Activated CD8-positive, alpha-beta memory T cell treated with anti-CD3 and anti-CD28 coated beads, Interleukin-2, amount 50 U/mL, for 48 hours (primary cell): ENCODE measurements at places on chromosomes 4 and X.

DNA sequence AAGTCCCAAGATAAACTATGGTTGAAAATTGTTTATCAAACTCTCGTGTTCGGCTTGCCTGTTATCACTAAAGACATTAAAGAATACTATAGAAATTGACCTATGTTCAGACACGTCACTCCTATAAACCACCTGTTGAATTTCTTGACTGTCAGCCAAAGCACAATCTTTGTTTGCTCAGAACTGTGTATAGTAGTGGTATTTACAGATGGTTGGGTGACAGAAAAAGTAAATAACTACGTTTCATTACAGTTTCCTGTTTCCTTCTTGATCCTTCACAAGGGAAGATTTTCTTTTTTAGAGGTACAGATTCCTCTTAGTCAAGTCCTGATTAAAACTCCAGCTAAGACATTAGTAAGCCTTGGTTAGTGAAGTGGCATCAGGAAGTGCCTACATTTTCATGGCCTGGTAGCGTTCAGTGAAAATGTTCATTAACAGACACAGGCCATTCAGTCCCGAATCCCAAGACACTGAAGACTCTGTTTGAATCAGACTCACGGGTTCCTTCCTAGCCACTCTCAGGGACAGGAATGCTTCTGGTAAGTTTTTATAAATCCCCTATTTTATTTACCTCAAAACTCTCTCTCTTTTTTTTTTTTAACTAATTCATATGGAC lies at the start of gene SMIM31:
SMIM31 (plus strand) TSS at position 259 of the 616 bp plus-strand sequence. CDS start 16,313 bp downstream, outside the sequence.
- no peak for DNase-seq

DNA sequence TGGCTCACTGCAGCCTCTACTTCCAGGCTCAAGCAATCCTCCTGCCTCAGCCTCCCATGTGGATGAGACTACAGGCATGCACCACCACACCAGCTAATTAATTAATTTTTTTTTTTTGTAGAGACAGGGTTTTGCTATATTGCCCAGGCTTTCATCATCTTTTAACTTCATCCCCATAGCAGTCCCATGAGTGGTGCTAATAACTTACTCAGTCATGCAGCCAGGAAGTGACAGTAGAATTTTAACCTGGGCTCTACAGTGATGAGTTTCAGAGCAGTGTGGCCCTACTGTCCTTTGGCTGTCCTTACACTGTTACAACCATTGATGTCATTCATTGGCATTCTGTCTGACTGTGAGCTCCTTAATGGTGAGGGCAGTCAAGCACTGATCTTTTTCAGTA lies 3.9 kb upstream of the OCIAD2 start:
- no peak for DNase-seq

DNA sequence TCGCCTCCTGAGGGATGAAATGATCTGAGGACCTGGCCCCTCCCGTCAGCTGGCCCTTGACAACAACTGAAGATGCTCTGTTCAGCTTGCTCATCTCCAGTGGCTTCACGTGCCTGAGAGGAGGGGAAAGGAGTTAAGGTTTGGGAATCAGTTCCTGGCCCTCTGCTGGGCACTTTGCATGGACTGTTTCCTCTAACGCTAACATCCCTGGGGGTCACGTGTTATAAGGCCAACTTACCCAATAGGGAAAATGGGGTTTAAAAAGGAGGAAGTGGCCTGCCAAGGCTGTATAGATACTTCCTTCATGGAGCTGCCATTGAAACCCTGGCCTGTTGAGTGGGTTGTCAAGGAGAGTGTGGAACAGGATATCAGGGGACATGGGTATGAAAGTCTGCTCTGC lies 65.6 kb downstream of the OR13H1 start:
- no peak for DNase-seq

- peak; percentile 81 for DNase-seq
Measured at GRCh38 chr4:15003891-15004738, 1.8 kb downstream of the CPEB2 start.

GRCh38 chr4:177499537-177499936 lies 57.3 kb upstream of the AGA start:
- DNase-seq: no peak

- no peak for DNase-seq
Measured at GRCh38 chrX:13411496-13412207, 91.8 kb upstream of the ATXN3L start.

GRCh38 chrX:11427453-11428071 lies 134.3 kb downstream of the AMELX start:
- DNase-seq: no peak

GRCh38 chr4:146381263-146381872 lies 140.4 kb downstream of the SLC10A7 start:
- no peak for DNase-seq

DNA sequence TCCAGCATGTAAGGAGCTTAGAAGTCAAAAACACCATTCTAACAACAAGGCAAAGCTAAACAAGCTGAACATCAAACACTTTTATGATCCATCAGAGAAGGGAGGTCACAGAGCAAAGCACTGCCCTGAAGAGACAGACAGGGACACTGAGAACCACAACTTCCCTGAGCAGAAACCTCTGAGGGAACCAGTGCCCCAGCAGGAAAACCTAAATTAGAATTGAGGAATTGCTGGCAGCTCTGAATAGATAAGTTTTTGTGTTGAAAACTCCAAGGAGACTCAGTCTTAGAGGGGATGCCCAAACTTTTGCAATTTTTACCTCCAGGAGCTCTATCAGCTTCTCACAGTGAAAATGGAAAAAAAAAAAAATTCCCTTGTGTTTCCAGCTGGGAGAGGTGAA lies 83.0 kb upstream of the MAPK10 start:
- no peak for DNase-seq

- DNase-seq: peak; percentile 53
Measured at GRCh38 chr4:30719454-30720020, 632 bp upstream of the PCDH7 start.

DNA sequence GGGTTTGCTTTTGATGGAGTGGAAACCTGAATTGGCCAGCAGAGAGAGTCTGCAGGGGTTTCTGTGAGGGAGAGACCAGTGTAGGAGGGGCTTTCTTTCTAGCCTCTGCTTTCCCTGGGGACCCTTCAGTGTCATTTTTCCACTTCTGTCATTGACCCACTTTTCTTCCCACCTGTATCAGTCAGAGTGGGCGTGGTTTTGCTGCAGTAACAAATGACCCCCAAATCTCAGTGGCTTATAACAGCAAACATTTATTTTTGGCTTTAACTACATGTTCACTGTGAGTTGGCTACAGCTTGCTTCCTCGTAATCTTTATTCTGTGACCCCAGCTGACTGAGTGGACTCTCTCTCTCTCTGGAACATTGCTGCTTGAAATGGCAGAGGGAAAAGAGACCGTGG lies 25.6 kb upstream of the PTTG2 start:
- DNase-seq: no peak

GRCh38 chr4:140255467-140255866 lies 101.5 kb upstream of the MAML3 start:
- no peak for DNase-seq

DNA sequence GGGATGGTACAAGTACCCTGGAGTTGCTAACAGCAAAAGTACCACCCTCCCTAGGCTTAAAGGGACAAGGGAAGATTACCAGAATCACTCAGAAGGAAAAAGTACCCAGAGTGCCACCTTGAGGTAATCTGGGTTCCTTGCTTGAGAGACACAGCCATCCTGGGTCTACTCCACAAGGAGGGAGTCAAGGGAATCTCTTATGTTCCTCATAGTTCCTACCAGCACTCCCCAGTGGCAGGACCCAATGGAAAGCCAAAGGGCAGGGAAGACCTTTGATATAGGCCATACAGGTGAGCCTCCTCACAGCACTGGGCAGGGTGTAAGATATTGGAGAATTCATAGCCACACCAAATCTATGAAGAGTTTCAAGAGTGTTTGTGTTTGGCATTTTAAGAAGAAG lies 5.7 kb downstream of the IL2 start:
- no peak for DNase-seq

- no peak for DNase-seq
Measured at GRCh38 chrX:73581002-73581628, 18.1 kb downstream of the CHIC1 start.

DNA sequence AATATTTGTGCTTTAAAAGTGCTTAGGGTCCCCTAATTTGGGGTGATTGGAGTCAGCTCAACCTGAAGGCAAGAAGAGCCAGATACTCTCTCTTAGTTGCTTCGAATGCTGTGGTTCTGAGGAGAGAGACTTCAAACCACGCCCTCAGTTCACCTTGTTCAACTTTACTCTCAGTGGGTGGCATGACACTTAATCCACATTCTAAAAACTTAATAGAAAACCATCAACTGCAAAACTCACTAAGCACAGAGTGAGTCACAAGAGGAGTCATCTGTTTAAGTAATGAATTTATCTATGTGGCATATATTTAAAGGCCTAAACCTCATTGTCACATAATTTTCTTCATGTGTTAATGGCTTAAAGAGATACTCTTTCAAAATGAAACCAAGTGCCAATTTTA lies 99.5 kb upstream of the SLC4A4 start:
- no peak for DNase-seq

DNA sequence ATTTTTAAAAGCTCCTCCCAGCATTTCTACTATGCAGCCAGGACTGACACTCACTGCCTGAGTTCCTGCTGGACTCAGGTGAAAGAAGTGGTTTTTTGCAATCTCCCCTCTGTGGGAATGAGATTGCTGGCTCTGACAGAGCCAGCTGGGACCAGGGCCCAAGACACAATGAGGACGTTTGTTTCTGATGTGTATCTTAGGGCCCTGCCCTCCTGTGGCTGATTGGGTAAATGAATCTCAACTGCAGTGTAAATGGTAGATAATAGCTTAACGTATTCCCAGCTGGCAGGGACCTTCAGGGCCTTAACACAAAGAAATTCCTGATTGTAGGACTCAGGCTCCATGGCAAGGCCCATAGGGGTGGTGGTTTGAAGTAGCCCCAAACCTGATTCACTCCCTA lies 85.8 kb upstream of the PRPS1 start:
- DNase-seq: no peak

GRCh38 chr4:166594326-166594946 lies 639.9 kb downstream of the SPOCK3 start:
- no peak for DNase-seq

DNA sequence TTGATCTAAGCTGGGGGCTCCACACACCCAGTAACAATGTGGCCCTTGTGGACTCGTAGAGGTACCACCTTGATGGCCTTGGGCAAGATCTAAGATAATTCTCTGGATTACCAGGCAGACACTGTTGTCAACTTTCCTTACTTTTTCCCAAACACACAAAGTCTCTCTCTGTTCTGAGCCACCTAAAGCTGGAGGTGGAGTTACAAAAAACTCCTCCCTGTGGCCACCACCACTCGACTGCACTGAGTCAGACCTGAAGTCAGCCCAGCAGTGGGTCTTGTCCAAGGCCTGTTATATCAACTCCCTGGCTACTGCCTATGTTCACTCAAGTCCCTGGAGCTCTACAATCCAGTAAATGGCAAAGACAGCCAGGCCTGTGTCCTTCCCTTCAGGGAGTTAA lies 70.1 kb upstream of the TECRL start:
- no peak for DNase-seq

- DNase-seq: no peak
Measured at GRCh38 chr4:76309939-76310550, 3.5 kb downstream of the STBD1 start.

DNA sequence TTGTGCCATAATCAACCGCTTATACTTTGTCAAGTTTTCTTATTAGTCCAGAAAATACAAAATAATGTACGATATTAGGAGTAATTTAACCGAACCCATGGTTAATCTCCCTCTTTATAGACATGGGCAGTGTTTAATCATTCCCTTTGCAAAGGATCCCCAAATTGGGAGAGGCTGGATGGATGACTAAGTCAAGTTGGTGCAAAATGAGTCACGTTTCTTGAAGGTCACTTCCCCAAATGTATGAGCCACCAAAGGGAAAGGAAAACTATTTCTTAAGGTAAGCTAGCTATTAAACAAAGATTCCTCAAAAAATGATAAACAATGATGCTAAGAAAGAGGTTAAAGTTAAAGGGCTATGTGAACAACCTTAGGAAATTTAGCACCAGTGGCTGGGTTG lies 17.5 kb downstream of the MAML3 start:
- DNase-seq: no peak

- no peak for DNase-seq
Measured at GRCh38 chr4:15031197-15031596, 28.9 kb downstream of the CPEB2 start.

- DNase-seq: no peak
Measured at GRCh38 chr4:100348473-100348872, 158.2 kb upstream of the DDIT4L start.

- no peak for DNase-seq
Measured at GRCh38 chr4:88619971-88620370, 27.7 kb downstream of the HERC3 start.

DNA sequence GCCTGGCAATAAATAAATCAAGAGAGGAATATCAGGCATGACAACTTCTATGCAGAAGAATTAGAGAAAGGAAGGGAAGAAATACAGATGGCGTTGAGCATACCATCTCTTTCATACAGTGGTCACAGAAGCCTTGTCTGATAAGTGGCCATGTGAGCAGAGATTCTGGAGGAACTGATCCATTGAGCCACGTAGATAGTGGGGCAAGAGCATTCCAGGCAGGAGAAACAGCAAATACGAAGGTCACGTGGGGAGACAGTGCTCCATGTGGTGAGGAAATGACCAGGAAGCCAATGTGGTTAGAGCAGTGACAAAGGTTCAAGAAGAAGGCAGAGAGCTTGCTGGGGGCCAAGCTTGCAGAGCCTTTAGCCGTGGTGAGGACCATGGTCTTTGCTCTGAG lies 226.7 kb upstream of the NOCT start:
- DNase-seq: no peak

DNA sequence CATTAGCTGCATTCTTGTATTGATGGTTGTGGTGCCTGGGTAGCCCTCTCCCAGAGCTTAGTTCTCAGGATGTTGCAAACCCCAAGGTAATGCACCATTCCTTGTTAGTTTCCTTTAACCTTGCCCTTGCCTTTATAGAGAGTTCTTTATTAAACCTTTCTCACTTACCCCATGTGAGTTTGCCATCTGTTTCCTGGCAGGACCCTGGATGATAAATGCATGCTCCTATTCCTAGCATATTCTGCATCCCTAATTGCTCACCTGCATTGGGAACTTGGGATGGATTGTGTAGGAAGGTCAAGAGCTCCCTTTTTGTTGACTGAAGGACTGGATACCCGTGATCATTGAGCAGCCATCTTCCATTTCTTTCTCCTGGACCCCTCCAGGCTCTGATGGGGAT lies 59.9 kb upstream of the AP1S2 start:
- DNase-seq: no peak

GRCh38 chr4:87409420-87409939 lies 12.9 kb upstream of the NUDT9 start:
- DNase-seq: no peak

GRCh38 chrX:139932073-139932900 lies 566 bp downstream of the ATP11C start:
- DNase-seq: peak; percentile 58

DNA sequence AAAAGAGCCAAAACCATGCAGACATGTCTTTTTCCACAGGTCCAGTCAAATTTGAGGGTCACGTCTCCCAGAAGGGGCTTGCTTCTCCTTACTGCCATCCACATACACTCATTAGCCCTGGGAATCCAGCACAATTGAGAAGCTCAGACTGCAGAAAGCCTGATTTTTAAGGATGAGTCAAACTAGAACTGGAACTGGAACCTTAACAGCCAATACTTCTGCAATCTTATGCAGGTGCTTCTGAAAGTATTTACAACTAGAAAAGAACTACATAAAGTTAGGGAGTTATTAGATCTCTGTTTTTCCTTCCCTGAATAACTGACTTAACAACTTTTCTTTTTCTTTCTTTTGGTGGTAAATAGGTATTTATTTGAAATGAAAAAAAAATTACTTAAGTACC lies 86.3 kb downstream of the CDS1 start:
- no peak for DNase-seq

GRCh38 chrX:103722505-103722904 lies 11.8 kb downstream of the TMEM31 start:
- no peak for DNase-seq
